Nasal cavity respiratory epithelium epithelial cell of viscerocranial mucosa (primary cell): ENCODE measurements at places on chromosomes 12 and 14. TPM values are rescaled to one million over a fixed set of nuclear protein-coding genes. Genes with fewer than 3 reads are reported as not detected.

Gene DEGS2
- 1.2 and 3.4 TPM in 2 replicates for total RNA-seq

Gene DNAH10
- under 0.01 and 0.07 TPM in 2 replicates for total RNA-seq

Gene RASSF8
- total RNA-seq: 22.2 and 45.9 TPM in 2 replicates

Gene C14orf39
- total RNA-seq: 0.68 and 1.1 TPM in 2 replicates

Gene APOF
- total RNA-seq: not detected in 2 replicates

Gene KLHL33
- total RNA-seq: not detected in 2 replicates

Gene PTHLH
- total RNA-seq: 43.7 and 276 TPM in 2 replicates

Gene FAM186B
- total RNA-seq: 0.34 and 0.57 TPM in 2 replicates

Gene OR6C2
- not detected in 2 replicates for total RNA-seq

Gene CCDC197
- not detected in 2 replicates for total RNA-seq

Gene TAS2R14
- total RNA-seq: 0.68 and 4.1 TPM in 2 replicates

Gene LRRC43
- total RNA-seq: under 0.01 and 0.28 TPM in 2 replicates

Gene C1QL4
- under 0.01 TPM in 1 of 2 replicates, not detected in the other for total RNA-seq

Gene LRFN5
- under 0.01 TPM in 1 of 2 replicates, not detected in the other for total RNA-seq

Gene ZNF84
- 22.9 and 44.0 TPM in 2 replicates for total RNA-seq

Gene RNASE1
- total RNA-seq: not detected in 2 replicates

Gene TAS2R31
- total RNA-seq: 0.68 and 5.6 TPM in 2 replicates

Gene LARP4
- total RNA-seq: 52.3 and 77.5 TPM in 2 replicates

Gene IL22
- total RNA-seq: not detected in 2 replicates

Gene PMCH
- total RNA-seq: not detected in 2 replicates
